ENCODE measurements at places on chromosomes 6 and 20.

DNA sequence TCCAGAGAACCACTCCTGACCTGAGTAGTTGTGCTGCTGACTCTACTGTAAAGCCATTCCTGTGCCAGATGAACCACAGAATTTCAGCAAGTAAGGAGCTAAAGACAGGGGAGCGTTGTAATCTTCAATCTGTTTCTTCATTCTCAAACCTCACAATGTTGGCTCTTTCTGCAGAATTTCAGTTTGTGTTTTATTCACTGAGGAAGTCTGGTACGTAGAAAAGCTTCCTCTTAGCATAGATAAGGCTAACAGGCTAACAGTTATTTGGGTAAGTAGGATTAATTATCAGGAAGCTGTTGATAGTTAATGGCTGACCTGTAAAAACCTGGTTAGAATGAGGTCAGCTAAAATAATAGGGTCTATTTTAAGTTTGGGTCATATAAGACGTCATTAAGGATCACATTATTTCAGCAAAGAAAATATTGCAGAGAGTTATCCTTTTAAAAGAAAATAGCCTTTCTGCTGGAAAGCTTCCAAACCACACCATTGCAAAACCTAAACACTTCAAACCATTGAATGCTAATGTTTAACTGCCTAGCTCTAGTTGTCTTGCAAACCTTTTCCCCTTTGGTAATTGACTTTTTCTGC is 14.1 kb upstream of the TENT5A start:
- no peak for DNase-seq

DNA sequence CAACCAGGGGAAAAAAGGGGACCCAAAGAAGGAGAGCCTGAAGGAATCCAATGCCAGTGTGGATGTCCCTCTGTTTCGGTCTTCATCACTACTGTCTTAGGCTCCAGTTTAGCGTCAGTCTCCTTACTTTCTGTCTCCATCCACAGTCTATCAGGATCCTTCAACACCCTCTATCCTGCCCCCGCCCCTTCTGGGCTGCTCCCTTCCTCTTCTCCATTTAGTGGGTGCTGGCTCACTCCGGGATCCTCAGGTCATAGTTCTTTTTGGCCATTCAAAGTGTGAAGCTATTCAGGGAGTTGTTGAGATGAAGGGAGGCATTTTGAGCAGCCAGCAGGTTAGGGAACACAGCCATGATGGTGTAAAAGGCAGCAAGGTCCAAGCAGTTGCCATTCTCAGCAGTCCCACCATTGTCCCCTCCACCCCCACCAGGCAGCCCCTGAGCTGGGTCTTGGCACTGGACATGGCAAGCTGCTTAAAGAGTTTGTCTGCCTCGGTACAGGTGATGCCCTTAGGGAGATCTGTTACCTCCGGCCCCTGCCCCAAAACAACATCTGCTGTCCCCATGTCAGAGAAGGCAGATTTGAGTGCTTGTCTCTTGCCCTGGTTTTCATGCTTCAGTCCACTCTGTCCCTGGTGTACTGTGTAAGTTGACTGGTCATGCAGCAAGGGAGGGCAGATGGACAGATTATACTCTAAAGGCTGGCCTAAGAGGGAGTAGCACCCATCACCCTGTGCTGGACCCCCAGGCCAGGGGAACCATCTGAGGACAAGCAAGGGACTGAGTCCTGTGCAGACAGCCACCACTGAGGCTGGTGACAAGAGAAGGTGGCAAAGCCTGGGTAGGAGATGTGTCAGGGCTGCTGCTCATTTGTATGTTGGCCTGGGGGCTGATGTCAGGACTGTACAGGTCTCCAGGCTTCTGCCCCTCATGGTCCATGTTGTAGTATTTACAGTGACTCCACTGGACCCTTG is 842.0 kb downstream of the HACE1 start:
- no peak for DNase-seq

- no peak for DNase-seq
Observed at GRCh38 chr6:143611580-143611979, 66.2 kb upstream of the PHACTR2 start.

- no peak for DNase-seq
Observed at GRCh38 chr6:55886185-55886836, 10.9 kb upstream of the BMP5 start.

- DNase-seq = no peak
Observed at GRCh38 chr6:155328539-155329459, 14.5 kb upstream of the TFB1M start.

DNA sequence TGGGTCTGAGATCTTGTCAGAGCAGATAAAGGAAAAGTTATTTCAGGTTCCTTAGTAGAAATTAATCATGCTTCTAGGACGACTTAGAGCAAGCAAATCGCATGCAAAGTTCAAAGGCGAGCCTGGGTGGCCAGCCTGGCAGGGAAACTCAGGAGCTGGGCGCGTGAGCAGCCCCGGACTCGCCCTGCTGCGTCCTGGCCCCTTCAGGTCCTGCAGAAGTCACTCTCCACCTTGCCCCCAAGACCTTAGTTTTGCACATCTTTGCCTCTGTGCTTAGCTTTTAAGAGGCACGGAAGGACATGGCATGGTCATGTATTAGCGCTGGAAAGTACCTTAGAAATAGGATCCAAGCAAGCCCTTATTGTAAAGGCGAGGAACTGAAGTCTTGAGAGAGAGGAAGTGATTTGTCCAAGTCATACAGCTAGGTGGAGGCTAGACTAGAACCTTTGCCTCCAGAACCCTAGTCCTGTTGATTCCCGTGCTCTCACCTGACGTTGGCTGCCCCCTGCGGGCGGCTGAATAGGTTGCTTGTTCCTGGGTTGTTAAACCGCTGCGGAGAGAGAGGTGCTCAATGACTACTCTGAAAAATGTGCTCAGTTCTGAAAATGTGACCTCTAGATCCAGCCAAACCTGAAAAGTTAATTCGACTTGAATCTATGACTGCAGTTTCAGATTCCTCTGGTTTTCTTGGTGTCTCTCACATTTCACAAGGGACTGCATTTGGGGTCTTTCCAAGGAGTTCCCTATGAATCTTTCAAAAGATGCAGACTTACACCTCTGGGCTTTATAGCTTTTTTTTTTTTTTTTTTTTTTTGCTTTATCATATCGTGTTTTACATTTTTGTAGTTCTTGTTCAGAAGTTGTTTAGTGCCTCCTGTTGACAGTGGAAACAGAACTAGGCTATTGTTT is 2.7 kb downstream of the MYB start:
- DNase-seq = no peak

DNA sequence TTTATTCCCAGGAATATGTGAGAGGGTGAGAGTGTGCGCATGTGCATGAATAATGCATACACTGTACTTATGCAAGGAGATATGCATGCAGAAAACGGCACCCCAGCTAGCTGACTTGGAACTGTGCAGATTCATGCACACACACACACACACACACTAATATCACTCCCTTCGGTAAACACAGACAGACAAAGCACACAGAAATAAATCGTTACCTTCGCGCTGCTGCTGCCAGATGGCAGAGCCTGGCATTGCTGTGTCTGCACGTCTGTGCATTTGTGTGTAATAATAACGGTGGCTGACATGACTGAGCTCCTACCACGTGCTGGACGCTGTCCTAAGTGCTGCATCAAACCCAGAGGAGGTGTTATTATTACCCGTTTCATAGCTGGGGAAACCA is 36.8 kb downstream of the PREX1 start:
- no peak for DNase-seq

GRCh38 chr6:1188199-1188598 is 123.7 kb upstream of the FOXQ1 start:
- DNase-seq = no peak

DNA sequence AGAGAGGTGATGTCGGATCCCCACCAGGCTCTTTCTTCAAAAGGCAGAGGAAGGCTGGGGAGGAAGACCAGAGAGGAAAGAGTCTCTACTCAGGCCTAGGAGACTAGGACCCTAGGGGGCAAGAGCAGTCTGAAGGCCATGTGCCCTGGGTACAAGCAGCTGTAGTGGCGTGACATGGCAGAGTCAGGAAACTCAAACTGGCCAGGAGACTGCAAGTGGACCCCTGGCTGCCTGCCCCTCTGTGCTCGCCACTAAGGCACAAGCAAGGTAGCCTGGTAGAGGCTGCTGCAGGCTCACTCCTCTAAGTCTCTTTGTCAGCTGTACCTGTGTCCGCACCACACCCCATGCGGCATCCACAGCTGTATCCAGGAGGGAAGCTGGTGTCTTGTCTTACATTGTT is 19.9 kb downstream of the CST9L start:
- no peak for DNase-seq

DNA sequence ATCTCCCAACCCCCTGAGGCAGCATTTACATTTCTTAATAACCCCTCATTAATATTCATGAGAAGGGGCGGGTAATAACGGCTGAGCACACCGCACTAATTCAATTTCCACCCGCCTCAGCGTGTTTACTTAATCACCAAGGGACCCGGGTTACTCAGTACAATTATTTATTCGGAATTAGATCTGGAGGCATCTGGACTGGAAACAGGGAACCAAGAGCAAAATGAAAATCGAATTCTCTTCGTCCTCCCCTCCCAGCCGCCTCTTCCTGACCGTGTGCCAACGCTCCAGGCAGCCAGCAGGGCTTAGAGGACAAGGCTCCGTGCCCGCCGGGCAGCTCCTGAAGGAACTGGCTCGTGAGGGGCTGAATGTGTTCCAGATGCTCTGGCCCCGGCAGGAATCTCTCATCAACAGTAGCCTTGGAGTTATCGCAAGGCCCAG is 23.5 kb upstream of the CTNNBL1 start:
- no peak for DNase-seq

GRCh38 chr6:15089569-15090144 is 156.2 kb upstream of the JARID2 start:
- DNase-seq = no peak

DNA sequence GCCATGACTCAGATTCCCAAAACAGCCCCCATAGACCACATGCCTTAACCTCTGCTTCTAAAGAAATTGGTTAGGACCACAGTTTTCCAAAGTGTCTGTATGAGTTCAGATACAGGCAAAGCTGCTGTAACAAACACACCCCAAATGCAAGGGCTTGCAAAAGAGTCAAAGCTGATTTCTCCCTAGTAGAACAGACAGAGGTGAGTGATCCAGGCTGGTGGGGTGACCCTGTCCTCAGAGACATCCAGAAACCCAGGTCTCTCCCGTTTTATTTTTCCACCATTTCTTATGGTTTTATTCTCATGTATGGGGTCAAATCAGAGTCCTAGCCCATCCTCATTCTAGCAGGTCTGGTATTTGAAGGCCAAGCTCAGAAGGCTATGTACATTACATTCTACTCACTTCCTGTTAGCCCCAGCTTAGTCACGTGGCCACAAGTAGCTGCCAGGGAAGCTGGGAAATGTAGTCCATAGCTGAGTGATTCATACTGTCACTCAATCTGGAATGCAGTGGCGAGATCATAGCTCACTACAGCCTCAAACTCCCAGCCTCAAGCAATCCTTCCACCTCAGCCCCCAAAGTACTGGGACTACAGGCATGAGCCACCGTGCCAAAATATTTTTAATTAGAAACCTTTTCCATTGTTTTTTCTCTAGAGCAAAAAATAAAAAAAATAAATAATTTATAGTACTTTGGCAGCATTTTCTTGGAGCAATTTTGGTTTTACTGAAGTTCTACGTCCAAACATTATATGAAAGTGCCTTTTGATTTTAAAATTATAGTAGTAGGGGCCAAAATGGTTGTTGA is 175.2 kb downstream of the ZMYND8 start:
- no peak for DNase-seq

DNA sequence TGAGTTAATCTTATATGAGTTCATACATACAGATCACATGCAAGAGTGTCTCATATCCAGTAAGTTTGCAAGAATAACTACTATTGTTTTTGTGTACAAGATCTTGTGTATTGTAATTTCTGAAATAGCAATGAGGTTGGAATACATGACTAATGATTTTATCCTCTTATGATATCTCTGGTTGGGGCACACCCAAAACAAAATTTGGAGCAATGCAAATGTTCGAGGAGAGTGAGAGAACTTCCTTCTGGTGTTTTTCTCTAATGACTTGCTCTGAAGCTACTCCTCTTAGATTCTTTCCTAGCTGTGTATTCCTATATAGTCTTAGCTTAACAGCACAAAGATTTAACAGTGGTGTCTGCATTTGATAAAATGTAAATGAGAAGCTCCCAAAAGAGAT is 252.5 kb downstream of the LAMA2 start:
- no peak for DNase-seq

DNA sequence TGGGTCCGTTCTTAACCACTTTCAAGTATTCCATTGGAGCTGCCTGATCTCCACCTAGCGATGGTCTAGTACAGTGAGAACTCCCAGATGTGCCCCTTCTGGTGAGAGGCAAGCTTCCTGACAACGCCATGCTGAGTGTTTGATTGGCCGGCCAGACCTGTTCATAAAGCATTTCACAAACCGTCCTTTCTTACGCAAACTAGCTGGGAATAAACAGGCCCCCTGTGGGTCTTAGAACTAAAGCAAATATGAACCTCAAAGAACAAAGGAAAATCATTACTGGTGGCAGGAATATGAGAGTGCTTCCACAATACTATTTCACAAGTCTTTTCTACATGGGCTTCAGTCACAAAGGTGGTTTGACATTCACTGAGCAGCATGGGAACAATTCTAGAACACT is 15.6 kb upstream of the GCNT2 start:
- DNase-seq = no peak

DNA sequence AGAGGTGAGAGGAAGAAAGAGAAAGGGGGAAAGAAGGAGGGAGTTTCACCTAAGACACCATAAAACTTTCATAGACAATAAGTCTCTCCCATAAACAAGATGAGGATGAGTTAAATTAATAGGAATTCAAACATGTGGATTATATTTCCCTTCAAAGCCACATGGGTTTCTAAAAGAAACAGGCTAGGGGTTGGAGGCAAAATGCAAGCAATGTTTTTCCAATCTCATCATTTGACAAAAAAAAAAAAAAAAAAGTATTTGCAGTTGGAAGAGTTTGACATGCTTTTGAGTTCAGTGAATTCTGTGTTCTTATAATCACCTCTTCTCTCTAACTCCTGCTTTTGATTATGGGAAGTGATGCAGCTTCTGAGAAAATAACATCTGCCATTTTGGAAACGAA is 286.5 kb upstream of the PRND start:
- no peak for DNase-seq

- DNase-seq = no peak
Observed at GRCh38 chr6:135411339-135411738, 86.2 kb downstream of the AHI1 start.

DNA sequence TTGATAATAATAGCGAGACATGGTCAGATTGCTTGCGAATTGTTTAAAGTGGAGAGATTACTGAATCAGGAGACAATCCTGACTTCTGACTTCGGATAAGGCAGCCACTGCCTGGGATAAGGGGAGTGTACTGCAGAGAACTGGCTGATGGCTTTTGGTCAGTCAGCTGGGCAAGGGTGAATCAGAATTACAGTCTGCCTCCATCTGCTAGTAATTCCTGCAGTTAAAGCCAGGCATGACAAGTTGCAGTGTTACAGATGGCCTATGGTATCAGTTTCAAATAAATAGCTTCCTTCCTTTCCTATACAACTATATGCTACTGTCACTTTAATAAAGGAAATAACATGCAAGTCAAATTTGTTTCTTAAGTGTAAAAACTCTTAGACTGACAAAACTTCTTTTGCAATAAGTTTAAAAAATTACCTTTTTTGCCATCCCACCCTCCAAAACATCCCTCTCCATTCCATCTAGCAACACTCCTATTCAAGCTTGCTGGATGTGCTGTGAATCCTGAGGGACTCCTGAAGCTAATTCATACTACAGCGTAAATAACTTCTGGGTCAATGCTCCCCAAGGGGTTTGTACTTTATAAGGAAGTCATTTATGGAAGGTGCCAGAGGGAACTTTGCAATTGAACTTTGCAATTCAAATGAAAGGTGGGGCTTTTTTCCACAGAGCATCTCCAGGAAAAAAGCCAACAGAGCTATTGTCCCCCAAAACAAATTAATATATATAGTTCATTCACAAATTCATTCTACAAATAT is 245.2 kb downstream of the ADGRB3 start:
- DNase-seq = no peak

All from cortex of kidney (tissue), 1 donor.